Breast epithelium (tissue), 4 donors: ENCODE measurements at places on chromosomes 3 and 15. TPM values are rescaled to one million over a fixed set of nuclear protein-coding genes. Genes with fewer than 3 reads are reported as not detected.

Gene TM4SF1
- 290 TPM for total RNA-seq

DNA sequence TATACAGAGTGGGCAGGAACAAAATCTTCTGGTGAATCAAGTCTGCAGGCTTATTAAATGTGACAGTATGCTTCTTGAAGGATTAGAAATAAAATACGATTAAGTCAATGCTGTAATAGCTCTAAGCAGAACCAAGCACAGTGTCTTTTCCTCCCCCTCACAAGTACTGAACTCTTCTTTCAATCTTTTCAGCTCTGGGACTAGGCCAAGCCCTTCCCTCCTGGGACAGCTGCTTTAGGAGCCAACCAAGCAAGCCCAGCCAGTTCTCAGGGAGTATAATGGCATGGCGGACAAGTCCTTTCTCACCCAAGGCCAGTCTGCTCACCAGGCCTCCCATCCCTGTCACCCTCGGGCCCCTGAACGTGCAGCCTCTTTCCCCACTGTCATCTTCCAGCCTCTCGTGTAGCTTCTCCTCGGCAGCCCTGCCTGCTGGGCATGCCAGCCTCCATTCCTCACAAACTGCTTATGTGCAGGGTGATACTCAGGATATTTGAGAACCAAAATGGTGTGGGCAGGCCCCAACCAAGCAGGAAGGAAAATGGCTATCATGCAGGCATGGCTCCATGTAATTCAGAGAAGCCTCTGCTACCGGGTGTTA lies 8.4 kb upstream of the PPP1R2 start:
- H3K36me3 ChIP-seq = no peaks in the 10 kb centered on the region
- H3K27me3 ChIP-seq = no peaks in the 10 kb centered on the region
- no peak overlapping the region for H3K4me3 ChIP-seq
- no peaks in the 10 kb centered on the region for H3K4me1 ChIP-seq
- H3K27ac ChIP-seq = no peak overlapping the region
- DNase-seq = no peak

Gene WDR72
- total RNA-seq = 1.2 TPM

- H3K4me3 ChIP-seq = peak overlapping the region; percentile 66
- no peak for DNase-seq
- H3K4me1 ChIP-seq = no peaks in the 10 kb centered on the region
- H3K27ac ChIP-seq = peak overlapping the region; percentile 98
Measured at GRCh38 chr15:99564221-99565048, 1.3 kb upstream of the MEF2A start.

- H3K36me3 ChIP-seq = no peaks in the 10 kb centered on the region
- no peak overlapping the region for H3K4me3 ChIP-seq
- H3K27ac ChIP-seq = peak overlapping the region; percentile 67
- no peaks in the 10 kb centered on the region for H3K27me3 ChIP-seq
Measured at GRCh38 chr3:194592798-194593752, 40.1 kb downstream of the TMEM44 start.

DNA sequence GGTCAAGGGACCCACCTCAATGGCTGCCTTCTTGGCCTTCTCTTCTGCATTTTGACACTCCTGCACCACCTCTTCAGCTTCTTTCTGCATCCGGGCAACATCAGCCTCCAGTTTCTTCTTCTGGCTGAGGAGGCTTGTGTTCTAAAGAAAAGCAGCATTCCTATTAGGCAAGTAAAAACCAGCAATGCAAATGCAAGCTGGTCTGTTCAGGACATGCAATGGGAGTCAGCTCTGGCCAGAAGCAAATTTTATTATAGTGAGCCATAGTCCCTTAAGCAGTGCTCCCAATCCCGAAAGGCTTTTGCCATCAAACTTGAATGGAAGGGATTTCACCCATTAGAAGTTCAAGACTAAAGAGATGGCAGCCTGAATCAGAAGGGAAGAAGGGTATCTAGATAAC lies 97.7 kb downstream of the HHLA2 start:
- no peaks in the 10 kb centered on the region for H3K36me3 ChIP-seq
- no peaks in the 10 kb centered on the region for H3K27me3 ChIP-seq
- no peak overlapping the region for H3K4me3 ChIP-seq
- H3K27ac ChIP-seq = no peak overlapping the region
- no peak for DNase-seq

GRCh38 chr15:92797168-92798052 lies 102.7 kb upstream of the CHD2 start:
- peak overlapping the region; percentile 77 for H3K27ac ChIP-seq
- H3K4me3 ChIP-seq = no peak overlapping the region
- H3K36me3 ChIP-seq = no peaks in the 10 kb centered on the region

GRCh38 chr3:43794776-43795175 lies 104.0 kb downstream of the ABHD5 start:
- H3K4me3 ChIP-seq = no peak overlapping the region
- no peak for DNase-seq
- no peaks in the 10 kb centered on the region for H3K36me3 ChIP-seq
- no peak overlapping the region for H3K27ac ChIP-seq

GRCh38 chr3:158509891-158510290 lies 61.1 kb upstream of the MLF1 start:
- no peak for DNase-seq
- no peaks in the 10 kb centered on the region for H3K36me3 ChIP-seq
- H3K4me1 ChIP-seq = no peaks in the 10 kb centered on the region

Gene FAM43A
- total RNA-seq = 16.7 TPM

DNA sequence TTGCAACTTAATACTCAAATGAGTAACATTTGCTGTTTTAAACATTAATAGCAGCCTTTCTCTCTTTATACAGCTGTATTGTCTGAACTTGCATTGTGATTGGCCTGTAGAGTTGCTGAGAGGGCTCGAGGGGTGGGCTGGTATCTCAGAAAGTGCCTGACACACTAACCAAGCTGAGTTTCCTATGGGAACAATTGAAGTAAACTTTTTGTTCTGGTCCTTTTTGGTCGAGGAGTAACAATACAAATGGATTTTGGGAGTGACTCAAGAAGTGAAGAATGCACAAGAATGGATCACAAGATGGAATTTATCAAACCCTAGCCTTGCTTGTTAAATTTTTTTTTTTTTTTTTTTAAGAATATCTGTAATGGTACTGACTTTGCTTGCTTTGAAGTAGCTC lies 40.3 kb downstream of the CTNNB1 start:
- peak overlapping the region; percentile 42 for H3K27ac ChIP-seq
- H3K36me3 ChIP-seq = peaks cover 14% of the 10 kb centered on the region
- H3K4me3 ChIP-seq = no peak overlapping the region
- H3K4me1 ChIP-seq = no peaks in the 10 kb centered on the region
- no peaks in the 10 kb centered on the region for H3K27me3 ChIP-seq

Gene IL17RE
- total RNA-seq = 22.0 TPM

GRCh38 chr3:186821429-186822387 lies 15.4 kb upstream of the RFC4 start:
- peaks cover 24% of the 10 kb centered on the region for H3K27me3 ChIP-seq
- no peaks in the 10 kb centered on the region for H3K36me3 ChIP-seq
- DNase-seq = no peak
- H3K27ac ChIP-seq = no peak overlapping the region
- no peak overlapping the region for H3K4me3 ChIP-seq

DNA sequence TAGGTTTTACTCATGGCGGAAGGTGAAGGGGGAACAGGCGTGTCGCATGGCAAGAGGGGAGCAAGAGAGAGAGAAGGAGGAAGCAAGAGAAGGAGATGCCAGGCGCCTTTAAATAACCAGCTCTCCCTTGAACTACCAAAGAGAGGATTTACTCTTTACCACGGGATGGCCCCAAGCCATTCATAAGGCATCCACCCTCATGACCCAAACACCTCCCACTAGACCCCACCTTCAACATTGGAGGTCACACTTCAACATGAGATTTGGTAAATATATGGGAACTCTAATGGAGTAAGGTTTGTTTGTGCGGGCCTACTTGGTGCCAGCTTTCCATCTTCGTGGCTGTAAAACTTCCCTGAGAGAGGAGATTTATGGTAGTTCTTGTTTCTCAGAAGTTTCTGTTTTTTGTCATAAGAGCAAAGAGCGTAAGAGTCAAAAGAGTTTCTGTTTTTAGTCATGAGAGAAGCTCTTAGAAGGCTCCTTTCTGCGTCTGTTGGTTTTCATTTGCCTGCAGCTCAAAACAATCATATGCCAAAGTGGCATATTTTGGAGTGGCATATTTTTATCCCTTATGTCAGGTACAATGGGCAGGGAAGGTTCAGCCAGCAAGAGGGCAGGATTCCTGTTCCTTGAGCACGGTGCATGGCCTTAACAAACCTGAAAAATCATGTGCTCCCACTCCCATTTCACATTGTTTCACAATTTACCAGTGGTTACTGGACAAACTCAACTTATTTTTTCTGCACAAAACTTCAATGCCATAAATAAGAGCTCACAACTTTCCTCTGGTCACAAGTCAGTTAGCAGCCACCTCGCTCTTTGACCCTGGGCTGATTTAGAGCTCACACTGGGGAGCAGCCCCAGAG lies 12.5 kb downstream of the PML start:
- no peak overlapping the region for H3K4me3 ChIP-seq
- H3K4me1 ChIP-seq = peaks cover 23% of the 10 kb centered on the region

Gene AGBL1
- total RNA-seq = not detected

GRCh38 chr3:44802011-44802410 lies 40.4 kb downstream of the KIF15 start:
- no peak for DNase-seq
- H3K36me3 ChIP-seq = no peaks in the 10 kb centered on the region
- H3K4me1 ChIP-seq = no peaks in the 10 kb centered on the region
- no peak overlapping the region for H3K27ac ChIP-seq

GRCh38 chr3:172213200-172213599 lies 173.8 kb downstream of the FNDC3B start:
- H3K4me1 ChIP-seq = no peaks in the 10 kb centered on the region
- no peak overlapping the region for H3K27ac ChIP-seq
- no peaks in the 10 kb centered on the region for H3K36me3 ChIP-seq

Gene TRIP4
- 11.8 TPM for total RNA-seq

Gene ARL14
- total RNA-seq = not detected

Gene FANCD2OS
- total RNA-seq = not detected

GRCh38 chr3:133940536-133940935 lies 44.9 kb upstream of the RAB6B start:
- no peak overlapping the region for H3K4me3 ChIP-seq
- peaks cover 38% of the 10 kb centered on the region for H3K4me1 ChIP-seq
- peak overlapping the region; percentile 84 for H3K27ac ChIP-seq
- DNase-seq = peak; percentile 15
- H3K36me3 ChIP-seq = no peaks in the 10 kb centered on the region
- no peaks in the 10 kb centered on the region for H3K27me3 ChIP-seq

Gene PYDC2
- not detected for total RNA-seq

Gene FBXO40
- not detected for total RNA-seq

DNA sequence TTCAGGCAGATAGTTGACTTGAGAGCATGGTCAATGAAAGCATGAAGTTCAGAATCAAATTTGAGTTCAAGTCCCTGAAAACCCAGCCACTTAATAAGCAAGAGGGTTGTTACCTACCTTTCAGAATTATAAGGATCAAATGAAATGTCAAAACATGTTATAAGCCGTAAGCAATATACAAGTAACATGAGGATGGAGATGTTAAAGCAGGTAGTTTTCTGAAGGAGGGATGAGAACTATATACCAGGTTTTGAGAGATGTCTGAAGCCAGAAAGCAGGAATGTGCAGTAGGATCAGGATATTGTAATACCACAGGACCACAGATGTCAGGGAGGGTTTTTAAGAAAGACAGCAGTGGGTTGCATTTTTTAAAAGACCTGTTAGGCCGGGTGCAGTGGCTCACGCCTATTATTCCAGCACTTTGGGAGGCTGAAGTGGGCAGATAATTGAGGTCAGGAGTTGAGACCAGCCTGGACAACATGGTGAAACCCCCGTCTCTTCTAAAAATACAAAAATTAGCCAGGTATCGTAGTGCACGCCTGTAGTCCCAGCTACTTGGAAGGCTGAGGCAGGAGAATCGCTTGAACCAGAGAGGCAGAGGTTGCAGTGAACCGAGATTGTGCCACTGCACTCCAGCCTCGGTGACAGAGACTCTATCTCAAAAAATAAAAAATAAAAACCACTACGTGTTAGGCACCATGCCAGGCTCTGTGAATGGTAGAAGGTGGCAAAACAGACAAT lies 6.9 kb upstream of the EIF3J start:
- H3K27ac ChIP-seq = no peak overlapping the region
- no peaks in the 10 kb centered on the region for H3K36me3 ChIP-seq
- DNase-seq = no peak
- no peaks in the 10 kb centered on the region for H3K4me1 ChIP-seq
- no peak overlapping the region for H3K4me3 ChIP-seq
- no peaks in the 10 kb centered on the region for H3K27me3 ChIP-seq

- H3K4me3 ChIP-seq = no peak overlapping the region
- DNase-seq = no peak
- no peak overlapping the region for H3K27ac ChIP-seq
- no peaks in the 10 kb centered on the region for H3K27me3 ChIP-seq
Measured at GRCh38 chr15:32132859-32133258, 102.5 kb downstream of the CHRNA7 start.

Gene NLGN1
- total RNA-seq = 6.9 TPM

Gene RARRES1
- total RNA-seq = 568 TPM

DNA sequence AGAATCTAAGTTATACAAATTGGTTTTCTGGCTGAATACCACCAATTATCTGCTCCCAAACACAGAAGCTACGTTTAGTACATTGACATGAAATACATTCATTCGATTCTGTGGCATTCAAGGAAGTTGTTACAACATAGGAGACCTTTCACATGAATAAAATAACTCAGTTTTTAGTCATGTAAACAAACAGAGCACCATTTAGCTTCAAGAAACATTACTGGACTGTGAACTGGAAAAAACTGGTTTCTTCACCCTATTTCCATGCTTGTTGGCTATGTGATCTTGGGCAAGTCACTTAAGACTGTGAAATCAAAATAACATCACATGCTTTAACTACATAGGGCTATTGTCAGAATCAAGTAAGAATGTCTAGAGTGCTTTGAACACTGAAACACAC lies 46.2 kb downstream of the NRG4 start:
- no peaks in the 10 kb centered on the region for H3K27me3 ChIP-seq
- H3K4me1 ChIP-seq = no peaks in the 10 kb centered on the region
- H3K36me3 ChIP-seq = no peaks in the 10 kb centered on the region
- no peak overlapping the region for H3K27ac ChIP-seq
- no peak overlapping the region for H3K4me3 ChIP-seq

Gene GAP43
- total RNA-seq = 0.16 TPM

DNA sequence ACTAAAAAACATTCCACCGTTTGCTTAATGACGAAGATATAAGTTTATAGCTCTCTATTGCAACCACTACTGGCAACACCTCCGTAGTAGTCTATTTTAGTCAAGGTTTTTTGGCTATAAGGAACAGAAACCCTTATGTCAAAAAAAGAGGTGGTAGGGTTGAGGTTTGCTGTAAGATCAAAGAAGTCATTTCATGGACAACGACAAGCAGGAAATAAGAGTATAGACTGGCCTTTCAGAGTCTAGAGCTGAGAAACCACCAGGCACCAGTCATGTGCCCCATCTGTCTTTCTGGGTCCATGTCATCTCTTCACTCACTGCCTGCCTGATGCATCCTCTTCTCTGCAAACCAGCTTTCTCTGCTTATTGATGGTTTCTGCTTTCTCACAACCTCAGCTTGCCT lies 42.7 kb downstream of the THBS1 start:
- no peak for DNase-seq
- no peaks in the 10 kb centered on the region for H3K27me3 ChIP-seq
- H3K27ac ChIP-seq = peak overlapping the region; percentile 88
- peaks cover 5% of the 10 kb centered on the region for H3K4me1 ChIP-seq

- H3K4me1 ChIP-seq = no peaks in the 10 kb centered on the region
- no peak overlapping the region for H3K27ac ChIP-seq
- peak; percentile 59 for DNase-seq
- no peak overlapping the region for H3K4me3 ChIP-seq
- H3K36me3 ChIP-seq = no peaks in the 10 kb centered on the region
Measured at GRCh38 chr3:44120721-44121582, 120.7 kb upstream of the TOPAZ1 start.

Gene ZNF385D
- total RNA-seq = 3.8 TPM

Gene GLDN
- total RNA-seq = 10.8 TPM
